Calu3 (cell line): ENCODE measurements at places on chromosomes 7 and 10.

DNA sequence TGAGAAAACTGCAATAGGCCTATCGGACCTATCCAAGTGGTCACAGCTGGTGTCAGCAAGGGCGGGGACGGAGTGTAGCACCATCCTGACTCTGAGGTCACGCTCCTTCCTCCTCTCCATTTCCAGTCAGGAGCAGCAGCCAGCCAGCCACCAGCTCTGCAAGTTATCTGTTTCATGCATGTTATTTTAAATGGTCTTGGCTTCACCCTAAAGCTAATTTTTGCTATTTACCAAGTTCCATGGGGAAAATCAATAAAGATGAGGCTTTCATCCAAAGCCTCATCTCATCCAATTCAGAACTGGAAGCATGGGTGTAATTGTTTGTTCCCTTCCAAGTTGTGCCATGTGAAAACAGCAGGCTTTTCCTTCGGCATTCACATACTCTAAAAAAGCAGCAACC, 49.3 kb downstream of the ICA1 start:
- no peak for DNase-seq

DNA sequence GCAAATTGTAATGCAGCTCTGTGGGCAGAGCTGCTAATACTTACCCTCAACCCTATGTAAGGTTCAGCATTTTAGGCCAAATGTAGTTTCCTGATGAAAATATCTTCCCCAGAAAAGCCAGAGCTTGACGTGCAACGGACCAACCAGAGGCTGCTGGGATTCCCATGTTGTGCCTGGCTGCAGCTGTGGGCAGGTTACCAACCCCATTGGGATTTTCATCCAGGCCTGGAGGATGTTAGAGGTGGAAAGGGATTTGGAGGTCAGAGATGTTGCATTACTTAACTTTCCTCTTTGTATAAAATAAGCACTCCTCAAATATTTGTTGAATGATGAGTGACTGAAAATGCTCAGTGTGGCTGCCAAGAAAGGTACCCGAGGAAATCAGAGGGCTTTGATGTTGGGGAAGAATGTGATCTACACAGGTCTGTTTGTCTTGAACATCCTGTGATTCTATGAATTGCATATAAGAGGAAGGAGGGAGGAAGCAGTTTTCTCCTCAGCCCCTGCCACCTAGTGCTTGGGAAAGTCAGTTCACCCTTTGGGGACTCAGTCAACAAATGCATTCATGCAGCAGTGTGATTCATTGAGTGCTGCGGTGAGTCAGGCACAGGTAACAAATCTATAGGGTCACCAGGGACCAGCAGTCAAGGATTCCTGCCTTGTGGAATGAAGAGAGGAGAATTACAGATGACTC, 487.2 kb downstream of the RPS24 start:
- DNase-seq: peak; percentile 70

GRCh38 chr10:12605580-12606405, 256.4 kb downstream of the CAMK1D start:
- DNase-seq: peak; percentile 75

- no peak for DNase-seq
These were observed 77.2 kb downstream of the NEUROD6 start for GRCh38 chr7:31263338-31263737.

- no peak for DNase-seq
These were observed 63.4 kb downstream of the SRPK2 start for GRCh38 chr7:105325216-105325904.

- no peak for DNase-seq
These were observed 8.2 kb upstream of the BLVRA start for GRCh38 chr7:43750016-43750887.

DNA sequence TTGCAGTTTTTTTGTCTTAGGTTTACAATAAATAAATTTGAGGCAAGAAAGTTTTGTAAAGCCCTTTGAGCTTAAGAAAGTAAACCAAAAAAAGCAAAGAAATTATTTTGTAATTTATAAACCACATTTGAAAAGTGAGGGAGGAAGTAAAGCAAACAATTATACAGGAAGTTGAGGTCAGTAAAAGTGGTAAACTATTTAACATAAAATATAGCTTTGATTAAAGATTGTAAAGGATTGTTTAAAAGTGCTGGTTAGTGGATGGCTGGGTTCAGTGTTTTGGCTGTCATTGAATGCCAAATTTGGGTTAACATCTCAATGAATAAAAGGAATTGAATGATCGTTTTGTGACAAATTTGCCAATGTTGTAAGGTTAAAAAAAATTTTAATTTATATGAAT, 9.9 kb downstream of the SOSTDC1 start:
- no peak for DNase-seq

DNA sequence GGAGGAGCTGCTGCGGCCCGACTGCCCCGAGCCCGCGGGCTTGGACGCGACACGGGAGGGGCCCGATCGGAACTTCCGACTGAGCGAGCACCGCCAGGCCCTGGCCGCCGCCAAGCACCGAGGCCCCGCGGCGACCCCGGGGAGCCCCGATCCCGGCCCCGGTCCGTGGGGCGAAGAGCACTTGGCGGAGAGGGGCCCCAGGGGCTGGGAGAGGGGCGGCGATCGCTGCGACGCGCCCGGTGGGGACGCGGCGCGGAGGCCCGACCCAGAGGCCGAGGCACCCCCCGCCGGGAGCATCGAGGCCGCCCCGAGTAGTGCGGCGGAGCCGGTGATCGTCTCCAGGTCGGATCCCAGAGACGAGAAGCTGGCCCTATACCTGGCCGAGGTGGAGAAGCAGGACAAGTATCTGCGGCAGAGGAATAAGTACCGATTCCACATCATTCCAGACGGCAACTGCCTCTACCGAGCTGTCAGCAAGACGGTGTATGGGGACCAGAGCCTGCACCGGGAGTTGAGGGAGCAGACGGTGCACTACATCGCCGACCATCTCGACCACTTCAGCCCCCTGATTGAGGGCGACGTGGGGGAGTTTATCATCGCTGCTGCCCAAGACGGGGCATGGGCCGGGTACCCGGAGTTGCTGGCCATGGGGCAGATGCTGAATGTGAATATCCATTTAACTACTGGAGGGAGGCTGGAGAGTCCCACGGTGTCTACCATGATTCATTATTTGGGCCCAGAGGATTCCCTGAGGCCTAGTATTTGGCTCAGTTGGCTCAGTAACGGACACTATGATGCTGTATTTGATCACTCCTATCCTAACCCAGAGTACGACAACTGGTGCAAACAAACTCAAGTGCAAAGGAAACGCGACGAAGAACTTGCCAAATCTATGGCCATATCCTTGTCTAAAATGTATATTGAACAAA, 1.4 kb downstream of the OTUD1 start:
- peak; percentile 35 for DNase-seq

DNA sequence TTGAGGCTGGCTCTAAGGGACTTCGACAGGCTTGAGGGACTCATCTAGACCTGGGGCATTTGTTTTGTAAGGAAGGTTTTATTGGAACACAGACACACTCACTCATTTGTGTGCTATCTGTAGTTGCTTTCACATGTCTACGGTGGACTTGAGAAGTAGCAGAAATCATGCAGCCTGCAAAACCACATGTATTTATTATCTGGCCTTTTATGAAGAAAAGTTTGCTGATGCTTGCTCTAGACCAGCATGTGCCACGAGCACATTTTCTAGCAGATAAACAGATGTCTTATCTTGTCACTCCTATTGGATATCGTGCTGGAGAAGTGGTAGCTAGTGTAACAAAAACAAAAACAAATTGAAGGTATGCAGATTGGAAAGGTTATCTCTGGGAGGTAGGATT, 9.8 kb downstream of the UPP1 start:
- DNase-seq: no peak
